ENCODE measurements at places on chromosomes 3 and 15.

- DNase-seq: no peak
Measured at GRCh38 chr15:62765916-62766315, 276.6 kb upstream of the TPM1 start.

GRCh38 chr3:15010664-15011063, 54.5 kb downstream of the MRPS25 start:
- no peak for DNase-seq

GRCh38 chr15:63509955-63510940, 5.9 kb downstream of the USP3 start:
- no peak for DNase-seq

DNA sequence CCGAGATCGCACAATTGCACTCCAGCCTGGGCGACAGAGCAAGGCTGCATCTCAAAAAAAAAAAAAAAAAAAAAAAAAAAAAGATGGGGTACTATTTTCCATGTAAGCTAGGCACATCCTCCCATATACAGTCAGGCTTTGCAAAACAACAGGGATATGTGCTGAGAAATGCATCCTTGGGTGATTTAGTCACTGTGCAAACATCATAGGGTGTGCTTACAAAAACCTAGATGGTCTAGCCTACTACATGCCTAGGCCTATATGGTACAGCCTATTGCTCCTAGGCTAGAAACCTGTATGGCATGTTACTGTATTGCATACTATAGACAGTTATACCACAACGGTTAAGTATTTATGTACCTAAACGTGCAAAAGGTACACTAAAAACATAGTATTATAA, 75.0 kb downstream of the TTBK2 start:
- no peak for DNase-seq

DNA sequence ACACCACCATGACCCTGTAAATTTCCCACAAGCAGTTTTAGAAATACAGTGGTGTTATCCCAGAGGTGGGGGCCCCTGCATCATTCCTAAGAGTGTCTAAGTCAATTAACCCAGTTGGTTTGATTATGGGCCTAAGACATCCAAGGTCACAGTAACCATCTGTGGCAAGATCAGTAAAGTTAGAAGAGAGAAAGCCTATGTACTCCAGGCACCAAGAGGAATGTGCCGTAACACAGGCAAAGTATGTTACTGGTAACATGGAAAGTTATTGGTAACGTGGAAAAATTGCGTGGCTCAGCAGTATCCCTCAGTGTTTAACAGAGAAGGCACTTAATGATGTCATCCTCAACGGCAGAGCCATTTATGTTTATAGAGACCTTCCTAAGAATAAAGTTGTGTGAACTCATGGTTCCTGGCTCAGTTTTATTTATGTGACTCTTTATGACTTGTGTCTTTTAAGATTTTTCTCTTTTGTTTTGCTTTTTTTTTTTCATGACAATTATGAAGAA, 144.1 kb upstream of the RASGRP1 start:
- no peak for DNase-seq

DNA sequence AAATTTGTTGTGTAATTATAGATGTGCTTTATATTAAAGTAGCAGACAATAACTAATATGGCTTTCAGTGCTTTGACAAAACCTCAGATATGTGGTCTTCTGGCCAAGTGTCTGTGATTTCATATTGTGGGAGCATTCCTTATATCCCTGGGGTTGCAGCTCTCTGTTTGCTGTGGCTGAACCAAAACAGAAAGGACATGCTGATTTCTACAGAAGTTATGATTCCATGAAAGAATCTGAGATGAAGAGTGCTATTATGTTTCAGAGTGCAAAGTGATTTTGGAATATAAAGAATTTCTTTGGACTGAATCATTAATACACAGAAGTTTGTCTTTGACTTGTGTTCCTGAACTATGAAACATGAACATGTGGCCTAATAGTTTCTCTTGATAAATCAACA, 36.5 kb downstream of the CDV3 start:
- no peak for DNase-seq

DNA sequence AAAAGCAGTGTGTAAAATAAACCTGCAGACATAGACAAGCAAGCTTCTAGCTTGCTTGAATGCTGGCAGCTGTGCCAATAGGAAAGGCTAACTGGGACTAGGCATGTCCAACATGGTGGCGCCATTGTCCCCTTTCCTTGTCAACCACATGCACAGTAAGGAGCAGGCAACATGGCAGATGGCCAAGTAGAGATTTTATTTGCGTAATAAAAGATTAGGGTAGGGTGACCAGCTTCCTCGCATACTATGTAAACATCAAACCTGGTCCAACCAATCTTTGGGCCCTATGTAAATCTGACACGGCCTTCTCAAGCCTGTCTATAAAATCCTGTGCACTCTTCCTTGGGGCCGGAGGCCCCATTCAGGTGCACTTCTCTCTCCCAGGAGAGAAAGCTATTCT, 575.4 kb upstream of the GOLIM4 start:
- no peak for DNase-seq

- peak; percentile 54 for DNase-seq
Measured at GRCh38 chr3:123449997-123450604, 1.2 kb upstream of the ADCY5 start.

GRCh38 chr3:16063603-16064002, 110.9 kb upstream of the GALNT15 start:
- DNase-seq: no peak

DNA sequence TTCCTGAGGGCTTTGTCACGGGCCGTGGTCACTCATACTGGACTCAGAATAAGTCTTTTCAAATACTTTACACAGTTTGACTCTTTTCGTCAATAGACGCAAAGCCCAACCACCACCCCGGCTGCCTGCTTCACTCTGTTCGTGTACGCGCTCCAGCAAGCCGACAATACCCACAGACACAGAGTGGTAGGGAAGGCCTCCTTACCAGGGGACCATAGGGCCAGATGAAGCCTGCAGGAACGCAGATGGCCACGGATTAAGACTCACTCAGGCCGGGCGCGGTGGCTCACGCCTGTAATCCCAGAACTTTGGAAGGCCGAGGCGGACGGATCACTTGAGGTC, 29.7 kb downstream of the EFCAB12 start:
- no peak for DNase-seq

DNA sequence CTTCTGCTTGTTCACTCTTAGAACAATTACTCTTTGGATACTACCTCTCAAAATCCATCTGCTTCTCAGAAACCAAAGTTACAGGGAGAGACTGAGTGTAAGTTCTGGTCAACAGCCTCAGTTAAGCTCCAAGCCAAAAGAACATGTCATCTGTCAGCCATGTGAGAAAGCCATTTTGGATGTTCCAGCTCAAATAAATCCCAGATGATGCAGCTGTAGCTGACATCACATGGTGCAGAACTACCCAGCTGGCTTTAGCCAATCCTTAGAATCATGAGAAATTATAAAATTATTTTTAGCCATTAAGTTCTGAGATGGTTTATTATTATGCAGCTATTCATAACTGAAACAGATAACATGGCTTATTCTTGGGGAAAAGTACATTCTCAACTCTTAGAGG, 696.0 kb downstream of the ZNF385D start:
- no peak for DNase-seq

GRCh38 chr15:60557191-60557618, 78.3 kb upstream of the ICE2 start:
- DNase-seq: no peak

DNA sequence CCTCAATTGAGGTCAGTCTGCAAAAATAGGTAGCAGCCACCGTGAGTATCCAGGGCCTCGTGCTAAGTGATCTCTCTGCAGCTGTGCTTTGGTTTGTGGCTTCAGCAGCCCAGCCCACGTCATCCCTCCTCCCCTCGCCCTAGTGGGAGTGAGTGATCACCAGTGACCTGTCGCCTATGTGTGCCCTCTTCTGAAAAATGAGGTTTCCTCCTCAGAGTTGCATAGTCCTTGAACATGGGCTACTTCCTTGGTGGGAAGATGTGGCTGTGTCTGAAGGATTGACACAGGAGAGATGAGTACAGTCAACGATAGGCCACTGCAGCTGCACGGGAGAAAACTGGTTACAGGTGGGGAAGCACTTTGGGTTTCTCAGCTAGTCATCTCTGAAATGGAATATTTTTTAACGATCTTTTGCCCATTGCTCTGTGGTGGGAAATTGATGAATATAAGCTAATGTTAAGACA, 144.8 kb upstream of the BHLHE40 start:
- no peak for DNase-seq

- DNase-seq: no peak
Measured at GRCh38 chr15:55282284-55282833, 7.3 kb downstream of the RAB27A start.

DNA sequence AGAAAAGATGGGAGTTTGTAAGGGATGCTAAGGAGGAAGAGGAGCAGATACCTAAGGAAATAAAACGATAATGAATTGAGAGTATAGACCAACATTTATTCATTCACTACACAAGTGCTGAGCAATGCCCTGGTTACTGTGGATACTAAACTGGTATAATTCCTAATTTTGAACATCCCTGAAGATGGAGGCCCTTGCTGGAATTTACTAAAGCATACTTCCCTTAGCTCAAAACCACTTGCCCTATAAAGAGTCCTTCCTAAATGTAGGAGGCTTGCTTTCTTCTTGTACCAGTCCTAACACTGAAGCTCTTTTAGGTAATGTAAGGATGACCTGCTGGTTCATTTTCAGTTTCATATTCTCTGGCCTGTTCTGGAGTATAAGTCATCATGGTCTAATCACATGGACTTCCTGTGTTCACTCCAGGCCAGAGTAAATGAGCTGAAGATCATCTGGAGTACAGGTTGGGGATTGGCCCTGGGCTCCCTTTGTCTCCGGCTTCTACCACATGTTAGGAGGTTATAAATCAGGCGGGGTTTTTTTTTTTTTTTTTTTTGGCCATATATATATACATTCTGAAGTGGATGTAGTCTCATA, 40.1 kb upstream of the MTMR10 start:
- no peak for DNase-seq

GRCh38 chr3:43181202-43181821, 75.4 kb upstream of the POMGNT2 start:
- no peak for DNase-seq

GRCh38 chr3:41997702-41998550, 36.0 kb upstream of the ULK4 start:
- DNase-seq: no peak

DNA sequence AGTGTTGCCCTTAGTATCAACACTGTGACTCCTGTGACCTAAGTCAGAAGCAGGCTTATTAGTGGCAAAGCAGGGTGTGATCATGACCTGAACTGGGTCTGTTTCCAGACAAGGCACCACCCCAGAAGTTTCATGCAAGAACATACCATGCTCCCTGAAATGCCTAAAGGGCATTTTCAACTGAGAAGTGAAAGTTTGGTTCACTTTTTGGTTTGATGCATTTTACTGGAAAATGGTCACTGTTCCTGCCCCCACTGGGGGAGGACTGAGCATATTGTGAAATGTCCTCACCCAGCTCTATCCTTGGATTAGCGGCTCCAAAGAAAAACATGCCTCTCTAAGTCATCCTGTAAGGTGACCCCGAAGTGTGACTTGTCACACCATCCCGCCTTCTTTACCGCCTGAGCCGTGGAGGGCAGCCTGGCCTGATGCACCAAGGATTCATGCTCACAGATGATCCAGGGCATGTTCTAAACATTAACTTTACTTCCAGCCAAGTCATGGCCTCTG, 3.1 kb upstream of the FAM240A start:
- no peak for DNase-seq

DNA sequence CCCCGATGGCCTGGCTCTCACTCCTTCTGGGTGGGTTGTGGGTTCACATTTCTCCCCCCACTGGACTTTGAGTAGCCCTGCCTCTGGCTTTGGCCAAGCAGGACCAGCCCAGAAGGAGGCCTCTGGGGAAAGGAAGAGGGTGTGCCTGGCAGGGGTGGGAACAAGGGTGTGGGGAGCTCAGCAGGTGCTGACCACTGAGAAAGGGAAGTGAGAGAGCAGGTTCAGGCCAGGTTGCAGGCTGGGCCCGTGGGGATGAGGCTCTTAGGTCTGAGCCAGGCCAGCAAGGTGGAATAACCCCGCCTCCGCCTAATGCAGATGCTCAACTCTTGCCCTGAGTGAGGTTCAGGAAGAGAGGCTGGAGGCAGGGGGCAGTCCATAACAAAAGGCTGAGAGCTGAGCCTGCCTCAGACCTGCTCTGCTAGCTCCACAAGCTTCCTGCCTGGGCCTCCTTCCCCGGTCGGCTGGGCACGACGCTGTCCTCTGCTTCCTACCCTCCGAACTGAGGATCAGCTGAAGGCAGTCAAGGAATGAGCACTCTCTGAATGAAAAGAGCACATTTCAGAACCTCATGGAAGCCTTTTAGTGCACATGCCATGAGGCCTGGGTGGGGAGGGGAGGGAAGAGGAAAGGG, 82.7 kb downstream of the TLE3 start:
- DNase-seq: no peak

- DNase-seq: no peak
Measured at GRCh38 chr15:91237445-91237844, 137.4 kb downstream of the SV2B start.

GRCh38 chr3:87227835-87228144, 681 bp downstream of the CHMP2B start:
- DNase-seq: no peak

- DNase-seq: no peak
Measured at GRCh38 chr3:182486463-182486862, 306.8 kb upstream of the ATP11B start.

DNA sequence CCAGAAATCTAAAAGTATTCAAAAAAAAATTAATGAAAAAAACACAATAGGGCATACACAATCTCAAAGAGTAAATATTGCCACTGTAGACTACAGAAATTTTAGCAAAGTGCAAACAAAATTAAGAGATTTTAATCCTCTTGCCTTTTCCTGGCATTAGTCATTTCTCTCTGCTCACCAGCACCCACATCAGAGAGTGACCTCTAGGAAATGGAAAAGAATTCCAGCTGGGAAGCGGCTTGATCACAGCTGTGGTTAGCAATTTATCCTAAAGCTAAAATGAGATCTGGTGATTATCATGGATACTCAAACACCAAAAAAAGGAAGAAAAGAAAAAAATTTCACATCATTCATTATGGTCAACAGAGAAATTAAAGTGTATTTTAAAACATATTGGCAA, 7.5 kb downstream of the CSNK1G1 start:
- DNase-seq: no peak

- DNase-seq: no peak
Measured at GRCh38 chr3:47902746-47903145, 99.8 kb downstream of the DHX30 start.

- no peak for DNase-seq
Measured at GRCh38 chr3:143565951-143566350, 282.3 kb downstream of the SLC9A9 start.

DNA sequence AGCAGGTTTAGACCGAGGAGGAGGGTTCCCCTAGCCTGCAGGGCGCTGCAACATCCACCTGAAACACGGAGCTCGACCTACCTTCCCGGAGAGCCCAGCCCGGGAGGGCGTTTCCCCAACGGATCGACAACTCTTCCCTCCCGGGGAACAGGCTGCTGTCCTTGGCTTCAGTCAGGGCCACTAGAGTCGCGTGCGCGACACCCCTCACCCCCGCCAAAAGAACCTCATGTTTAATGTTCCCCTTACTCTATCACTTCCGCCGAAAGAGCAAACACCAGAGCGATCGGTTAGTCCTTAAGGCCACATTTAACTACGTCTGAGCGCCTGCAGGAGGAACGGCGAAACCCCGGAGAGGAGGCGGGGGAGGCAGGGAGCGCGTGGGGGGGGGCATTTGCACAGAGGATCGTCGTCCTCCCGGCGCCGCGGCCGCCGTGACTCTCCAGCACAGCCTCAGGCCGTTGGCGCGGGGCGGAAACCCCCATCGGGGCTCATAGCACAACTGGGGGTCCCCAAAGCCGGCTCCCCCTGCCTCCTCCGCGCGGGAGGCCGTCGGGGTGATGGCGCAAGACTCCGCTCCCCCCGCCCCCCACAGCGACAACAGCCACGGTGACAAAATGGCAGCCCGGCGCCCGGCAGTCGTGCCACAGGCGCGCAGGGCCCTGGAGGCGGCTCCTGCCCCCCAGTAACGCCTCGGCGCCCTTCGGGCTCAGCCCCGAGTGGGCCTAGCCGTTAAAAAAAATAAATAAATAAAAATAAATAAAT, 3.2 kb downstream of the ANP32A start:
- DNase-seq: peak; percentile 66
